ENCODE measurements at places on chromosomes 3 and 15.
A peak's percentile ranks its signal among the peaks of the same experiment; 100 is the strongest.

- DNase-seq = no peak
These were observed 345.2 kb downstream of the VPS13C start for GRCh38 chr15:61715082-61715481.

- no peak for DNase-seq
These were observed 55.1 kb upstream of the AGTR1 start for GRCh38 chr3:148642616-148643015.

GRCh38 chr3:57770009-57770827, 14.1 kb downstream of the SLMAP start:
- DNase-seq = no peak

- DNase-seq = no peak
These were observed 32.4 kb upstream of the ALDH1L1 start for GRCh38 chr3:126212620-126213378.

- no peak for DNase-seq
These were observed 22.7 kb upstream of the ZBTB20 start for GRCh38 chr3:115169808-115170207.

- DNase-seq = no peak
These were observed 74.0 kb downstream of the RBMS3 start for GRCh38 chr3:29354894-29355293.

DNA sequence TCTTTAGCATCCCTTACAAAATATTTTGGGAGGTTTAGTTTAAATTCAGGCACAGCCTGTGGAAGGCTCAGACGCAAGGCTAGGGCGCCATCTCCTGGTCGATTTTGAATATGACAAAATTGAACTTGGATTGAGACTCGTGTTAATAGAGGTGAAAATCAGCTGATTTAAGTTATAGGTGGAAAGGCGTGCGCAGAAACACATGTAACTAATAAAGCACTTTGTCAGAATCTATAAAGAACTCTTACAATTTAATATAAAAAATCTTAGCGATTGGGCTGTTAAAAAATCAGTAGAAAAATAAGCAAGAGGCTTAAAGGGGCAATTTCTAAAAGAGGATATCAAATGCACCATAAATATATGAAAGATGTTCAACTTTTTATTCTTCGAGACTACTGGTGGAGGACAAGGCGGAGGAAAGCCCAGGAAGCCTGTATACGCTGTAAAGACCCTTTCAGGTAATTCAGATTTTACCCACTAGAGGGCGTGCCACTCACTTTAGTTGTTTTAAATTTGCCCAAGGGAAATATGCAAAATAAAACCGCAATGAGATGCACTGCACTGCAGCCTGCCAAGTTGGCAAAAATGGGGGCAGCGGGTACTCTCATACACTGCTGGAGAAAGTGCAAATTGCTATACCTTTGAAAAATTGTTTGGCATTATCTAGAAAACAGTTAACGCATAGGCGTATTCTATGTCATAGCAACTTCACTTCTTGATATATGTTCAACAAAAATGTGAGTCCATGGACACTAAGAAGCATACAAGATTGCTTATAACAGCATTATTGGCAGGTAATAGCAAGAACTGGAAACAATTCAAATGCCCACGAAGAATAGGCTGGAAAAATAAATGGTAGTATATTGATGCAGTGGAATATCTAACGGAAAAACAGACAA, 64.7 kb downstream of the SLC30A4 start:
- DNase-seq = peak; percentile 67

GRCh38 chr3:117553461-117553860, 843.9 kb downstream of the TUSC7 start:
- DNase-seq = peak; percentile 19

DNA sequence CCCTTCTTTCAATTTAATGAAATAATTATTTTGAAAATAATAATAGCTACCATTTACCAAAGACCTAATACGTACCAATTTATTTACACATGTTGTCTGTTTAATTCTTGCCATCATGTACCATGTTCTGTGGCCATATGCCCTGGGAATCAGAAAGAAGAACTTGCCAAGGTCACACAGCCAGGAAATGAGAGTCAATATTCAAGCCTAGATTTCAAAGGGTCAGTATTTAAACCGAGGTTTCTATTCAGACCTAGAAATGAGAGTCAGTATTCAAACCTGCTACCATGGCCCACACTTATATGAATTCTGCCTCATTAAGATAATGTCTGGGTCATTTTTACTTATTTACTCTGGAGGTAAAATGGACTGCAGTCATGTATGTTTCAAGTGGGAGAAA, 103.6 kb upstream of the TBL1XR1 start:
- DNase-seq = no peak

DNA sequence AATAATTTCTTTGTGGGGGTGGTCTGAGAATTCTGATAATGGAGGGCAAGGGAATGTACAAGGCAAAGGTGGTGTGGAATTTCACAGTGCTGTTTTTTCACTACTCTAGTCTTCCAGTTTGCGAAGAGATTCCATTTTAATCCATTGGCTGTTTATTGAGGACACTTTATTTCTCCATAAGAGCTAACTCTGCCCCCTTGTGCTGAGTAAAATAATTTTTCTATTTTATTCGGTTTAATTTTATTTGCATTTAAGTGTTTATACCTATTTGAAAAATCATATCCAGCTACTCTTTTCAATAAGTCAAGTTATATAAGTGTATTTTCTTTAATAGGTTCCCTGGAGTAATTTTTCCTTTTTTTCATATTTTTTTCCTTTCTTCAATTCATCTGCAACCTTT, 840.1 kb downstream of the TUSC7 start:
- DNase-seq = no peak

DNA sequence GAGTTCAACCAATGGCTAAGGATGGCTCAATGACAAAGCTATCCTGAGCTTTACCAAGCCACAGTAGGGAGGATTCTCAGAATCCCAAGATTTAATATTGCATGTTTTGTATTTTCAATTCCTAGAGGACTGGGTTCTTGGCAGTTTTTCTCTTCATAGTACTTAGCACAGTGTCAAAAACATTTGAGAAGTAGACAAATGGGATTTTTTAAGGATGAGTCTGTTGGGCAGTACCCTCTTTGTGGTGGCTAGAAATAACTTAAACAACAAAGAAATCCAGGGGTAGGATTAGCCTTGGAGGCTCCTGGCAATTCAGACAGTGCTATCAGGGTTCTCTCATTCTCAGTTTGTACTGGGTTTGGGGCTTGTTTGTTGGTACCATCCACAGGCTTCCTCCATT, 212.8 kb upstream of the RORA start:
- no peak for DNase-seq

- no peak for DNase-seq
These were observed 13.0 kb downstream of the NIPA2 start for GRCh38 chr15:22851513-22851912.

- DNase-seq = peak; percentile 40
These were observed 84.8 kb downstream of the SMAD3 start for GRCh38 chr15:67150023-67150860.

- DNase-seq = peak; percentile 34
These were observed 81.9 kb upstream of the ADAMTSL3 start for GRCh38 chr15:83571820-83572707.

GRCh38 chr15:79004336-79004735, 59.5 kb upstream of the CTSH start:
- DNase-seq = peak; percentile 85

DNA sequence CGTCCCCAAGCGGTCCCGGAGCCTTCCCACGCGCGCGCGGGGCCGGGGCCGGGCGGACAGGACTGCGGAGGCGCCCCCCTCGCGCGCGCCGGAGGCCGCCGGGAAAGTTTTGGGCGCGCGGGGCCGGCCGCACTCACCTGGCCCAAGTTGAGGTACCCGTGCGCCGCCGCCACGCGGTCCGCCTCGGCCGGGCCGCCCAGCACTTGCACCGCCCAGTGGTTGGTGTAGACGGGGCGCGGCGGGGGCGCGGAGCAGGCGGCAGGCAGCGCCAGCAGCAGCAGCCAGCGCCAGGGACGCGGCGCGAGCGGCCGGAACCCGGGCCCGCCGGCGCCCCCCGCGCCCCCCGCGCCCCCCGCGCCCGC, 289 bp downstream of the PCSK6 start:
- peak; percentile 64 for DNase-seq

- DNase-seq = peak; percentile 52
These were observed 246.7 kb downstream of the LPP start for GRCh38 chr3:188400494-188401243.

DNA sequence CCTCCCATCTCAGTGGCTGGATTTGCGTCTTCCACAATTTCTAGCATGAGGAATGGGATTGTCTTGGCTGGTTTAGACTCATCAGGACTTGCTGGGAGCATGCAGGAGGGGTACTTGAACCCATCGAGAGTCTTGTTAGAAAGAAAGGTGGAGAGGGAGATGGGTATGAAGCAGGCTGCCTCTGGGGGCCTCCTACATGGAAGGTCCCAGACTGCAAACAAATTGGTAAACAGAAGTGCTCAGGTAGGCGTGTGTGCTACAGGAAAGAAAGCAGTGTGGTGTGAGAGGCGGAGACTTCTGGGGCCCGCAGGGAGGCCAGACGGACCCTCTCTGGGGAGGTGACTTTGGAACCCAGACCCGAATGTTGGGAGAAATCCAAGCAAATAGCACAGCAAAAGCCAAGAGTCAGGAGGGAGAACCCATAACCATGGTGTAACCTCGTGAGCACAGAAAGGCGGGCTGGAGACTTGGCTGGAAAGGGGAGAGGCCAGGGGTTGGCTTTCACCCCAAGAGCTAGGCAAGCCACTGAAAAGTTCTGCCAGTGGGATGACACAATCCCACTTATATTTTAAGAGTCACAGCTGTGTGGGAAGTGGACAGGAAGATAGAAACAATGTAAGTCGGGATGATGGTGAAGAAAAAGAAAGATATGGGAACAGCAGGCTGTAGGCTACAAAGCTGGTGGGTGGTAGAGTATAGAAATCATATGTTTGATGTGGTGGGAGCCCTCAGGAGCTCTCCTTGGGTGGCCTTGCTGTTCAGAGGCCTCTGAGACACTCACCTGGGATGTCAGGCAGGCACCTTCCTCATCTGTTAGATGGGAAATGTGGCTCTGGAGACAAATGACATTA, 130.1 kb upstream of the PRR20G start:
- no peak for DNase-seq

DNA sequence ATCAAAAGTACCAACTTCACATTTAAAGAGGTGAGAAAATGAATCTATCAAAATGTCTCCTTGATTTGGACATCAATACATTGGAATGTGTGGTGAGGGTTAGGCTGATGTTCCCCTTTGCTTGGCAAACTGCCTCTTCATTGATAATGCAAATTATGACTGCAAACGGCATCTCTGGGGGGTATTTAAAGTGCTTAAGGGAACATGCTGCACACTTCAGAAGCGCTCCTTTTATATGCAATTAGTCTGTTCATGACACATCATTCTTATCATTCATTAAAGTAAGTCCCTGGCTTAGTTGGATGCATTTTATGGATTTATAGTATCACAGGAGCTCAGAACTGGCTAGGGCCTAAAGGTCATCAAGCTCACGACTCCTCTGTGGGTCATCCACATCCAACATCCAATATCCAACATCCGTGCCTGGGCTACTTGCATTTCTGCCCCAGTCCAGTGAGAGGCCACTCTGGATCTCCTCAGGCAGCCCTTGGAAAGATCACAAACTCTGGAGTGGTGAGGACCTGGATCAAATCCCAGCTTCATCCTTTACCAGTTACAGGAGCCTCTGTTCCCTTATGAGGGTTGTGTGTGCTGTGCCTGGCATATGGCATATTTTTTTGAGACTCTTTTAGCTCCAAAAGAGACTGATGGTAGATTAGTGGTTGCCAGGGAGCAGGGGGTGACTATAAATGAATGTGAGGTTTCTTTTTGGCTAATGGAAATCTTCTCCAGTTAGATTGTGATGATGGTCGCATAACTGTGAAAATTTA, 136.8 kb upstream of the FOXB1 start:
- DNase-seq = no peak

GRCh38 chr3:123072152-123072551, 5.3 kb downstream of the PDIA5 start:
- no peak for DNase-seq

DNA sequence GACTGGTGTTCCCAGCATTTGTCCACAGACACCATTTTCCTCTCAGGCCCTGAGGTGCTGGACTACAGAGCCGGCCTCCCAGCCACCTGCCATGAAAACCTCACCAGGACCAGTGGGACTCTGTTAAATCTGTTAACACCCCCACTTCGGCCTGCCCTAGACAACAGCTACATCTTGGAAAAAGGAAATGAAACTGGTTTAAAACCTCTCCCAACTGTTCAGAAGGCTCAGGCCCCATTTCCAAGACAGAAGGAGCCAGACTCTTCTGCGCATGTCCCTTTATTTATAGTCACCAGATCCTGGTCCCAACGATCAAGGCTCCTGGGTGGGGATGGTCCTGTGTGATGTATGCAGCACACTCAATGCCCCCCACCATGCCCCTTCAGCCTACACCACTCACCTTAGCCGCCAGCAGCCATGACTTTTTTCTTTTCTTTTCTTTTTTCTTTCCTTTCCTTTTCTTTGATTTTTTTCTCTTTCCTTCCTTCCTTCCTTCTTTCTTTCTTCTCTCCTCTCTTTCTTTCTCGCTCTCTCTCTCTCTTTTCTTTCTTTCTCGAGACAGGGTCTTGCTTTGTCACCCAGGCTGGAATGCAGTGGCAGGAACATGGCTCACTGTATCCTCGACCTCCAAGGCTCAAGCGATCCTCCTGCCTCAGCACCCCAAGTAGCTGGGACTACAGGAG, 25.5 kb upstream of the FLNB start:
- DNase-seq = no peak

DNA sequence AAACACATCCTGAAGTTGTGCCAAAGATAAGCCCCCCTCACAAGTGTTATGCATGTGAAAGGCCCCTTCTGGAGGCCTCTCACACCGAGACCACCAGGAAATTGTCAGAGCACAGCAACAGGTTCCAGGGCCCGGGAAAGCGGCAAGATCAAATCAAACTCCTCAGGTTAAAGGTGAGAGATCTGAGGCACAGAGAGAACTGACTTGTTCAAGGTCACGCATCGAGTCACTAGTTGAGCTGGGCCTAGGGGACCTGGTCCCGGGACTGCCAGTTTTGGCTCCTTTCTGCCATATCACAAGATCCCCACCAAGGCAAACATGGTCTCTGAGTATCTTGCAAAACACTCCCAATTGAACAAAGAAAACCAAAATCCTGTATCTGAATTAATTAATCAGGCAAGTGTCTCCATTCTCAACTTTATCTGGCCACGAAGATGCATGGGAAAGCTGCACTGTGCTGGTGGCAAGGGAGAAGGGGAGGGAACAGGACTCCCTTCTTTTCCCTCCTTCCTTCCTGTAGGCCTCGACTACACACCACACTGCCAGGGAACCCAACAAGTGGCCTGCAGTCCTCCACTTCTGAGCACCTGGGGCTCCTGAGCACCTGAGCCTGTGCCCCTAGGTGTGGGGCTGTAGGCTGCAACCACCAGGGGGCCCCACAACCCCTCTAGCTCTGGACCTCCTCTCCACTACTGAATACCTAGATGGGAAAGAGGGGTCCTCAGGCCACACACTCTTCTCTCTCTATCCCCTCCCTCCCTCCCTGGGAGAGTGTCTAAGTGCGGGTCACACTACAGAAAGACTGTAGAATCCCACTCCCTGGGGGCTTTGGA, 37.3 kb downstream of the ANP32A start:
- DNase-seq = peak; percentile 70

GRCh38 chr3:44984335-44984734, 8.3 kb downstream of the EXOSC7 start:
- no peak for DNase-seq

- DNase-seq = no peak
These were observed 61.3 kb downstream of the CRYBG3 start for GRCh38 chr3:97882975-97883598.

Measured in GM10248 (cell line).